ENCODE measurements at places on chromosomes 16 and 17.

- DNase-seq = no peak
Measured at GRCh38 chr16:76336112-76336511, 58.9 kb downstream of the CNTNAP4 start.

DNA sequence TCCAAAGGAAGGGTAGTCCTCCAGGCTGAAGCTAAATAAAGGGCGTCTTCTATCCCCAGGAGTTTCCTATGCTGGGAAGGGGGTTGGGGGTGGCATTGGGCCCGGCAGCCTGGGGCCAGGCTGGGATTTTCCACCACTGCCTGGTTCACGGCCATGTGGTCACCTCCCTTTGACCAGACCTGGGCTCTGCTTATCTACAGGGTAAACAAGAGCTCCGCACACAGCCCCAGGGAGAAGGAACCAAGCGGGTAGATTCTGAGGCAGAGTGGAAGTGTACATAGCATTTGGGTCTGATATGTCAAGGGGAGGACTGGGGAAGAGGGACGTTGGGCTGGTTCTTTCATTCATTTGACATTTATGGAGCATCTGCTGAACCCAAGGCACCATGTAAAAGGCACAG, 27.2 kb upstream of the TMEM220 start:
- no peak for DNase-seq

DNA sequence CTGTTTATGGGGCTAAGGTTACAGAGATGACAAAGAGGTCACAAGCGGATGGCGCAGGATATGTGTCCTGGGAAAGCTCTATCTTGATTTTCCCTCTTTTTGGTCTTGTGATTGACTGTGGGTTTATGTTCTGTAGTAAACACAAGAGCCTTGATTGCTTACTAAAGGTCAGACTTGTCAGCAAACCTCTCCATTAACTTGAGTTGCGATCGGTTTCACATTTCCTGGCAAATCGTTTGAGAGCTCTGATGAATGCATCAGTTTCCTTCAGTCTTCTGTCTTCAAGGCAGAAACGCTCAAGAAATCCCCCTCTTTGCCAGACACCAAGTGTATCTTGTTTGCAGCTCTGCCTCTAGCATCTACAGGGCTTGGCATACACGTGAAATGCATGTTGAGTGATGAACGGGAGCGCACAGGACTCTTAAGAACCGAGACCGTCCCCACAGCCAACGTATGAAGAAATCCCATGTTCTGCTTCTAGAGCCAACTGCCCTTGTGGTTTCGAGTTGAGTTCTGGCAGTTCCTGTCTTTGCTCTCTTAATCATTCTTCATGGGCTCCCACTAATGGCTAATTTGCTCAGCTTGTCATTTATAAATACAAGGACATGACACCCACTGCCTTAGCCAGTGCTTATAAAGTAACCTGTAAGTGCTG, 143.3 kb downstream of the PITPNC1 start:
- DNase-seq = no peak

DNA sequence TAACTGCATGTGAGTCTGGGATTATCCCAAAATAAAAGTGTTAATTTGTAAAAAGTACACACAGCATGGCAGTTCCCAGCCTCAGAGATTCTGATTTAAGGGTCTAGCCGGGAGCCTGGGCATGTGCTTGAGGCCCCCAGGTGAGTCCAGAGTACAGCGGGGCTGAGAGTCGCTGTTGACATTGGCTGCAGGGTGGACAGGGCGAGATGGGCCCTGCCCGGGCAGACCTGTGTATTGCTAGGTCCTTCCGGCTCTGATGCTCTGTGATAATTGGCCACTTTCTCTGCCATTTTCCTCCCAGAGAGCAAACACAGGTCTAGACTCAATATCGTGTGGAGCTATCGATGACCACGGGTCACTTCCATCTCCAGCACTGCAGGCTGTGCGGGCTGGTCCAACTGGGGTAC, 73.6 kb downstream of the ABCC6 start:
- DNase-seq = no peak

- DNase-seq = no peak
Measured at GRCh38 chr16:23357761-23358290, 55.7 kb downstream of the SCNN1B start.

DNA sequence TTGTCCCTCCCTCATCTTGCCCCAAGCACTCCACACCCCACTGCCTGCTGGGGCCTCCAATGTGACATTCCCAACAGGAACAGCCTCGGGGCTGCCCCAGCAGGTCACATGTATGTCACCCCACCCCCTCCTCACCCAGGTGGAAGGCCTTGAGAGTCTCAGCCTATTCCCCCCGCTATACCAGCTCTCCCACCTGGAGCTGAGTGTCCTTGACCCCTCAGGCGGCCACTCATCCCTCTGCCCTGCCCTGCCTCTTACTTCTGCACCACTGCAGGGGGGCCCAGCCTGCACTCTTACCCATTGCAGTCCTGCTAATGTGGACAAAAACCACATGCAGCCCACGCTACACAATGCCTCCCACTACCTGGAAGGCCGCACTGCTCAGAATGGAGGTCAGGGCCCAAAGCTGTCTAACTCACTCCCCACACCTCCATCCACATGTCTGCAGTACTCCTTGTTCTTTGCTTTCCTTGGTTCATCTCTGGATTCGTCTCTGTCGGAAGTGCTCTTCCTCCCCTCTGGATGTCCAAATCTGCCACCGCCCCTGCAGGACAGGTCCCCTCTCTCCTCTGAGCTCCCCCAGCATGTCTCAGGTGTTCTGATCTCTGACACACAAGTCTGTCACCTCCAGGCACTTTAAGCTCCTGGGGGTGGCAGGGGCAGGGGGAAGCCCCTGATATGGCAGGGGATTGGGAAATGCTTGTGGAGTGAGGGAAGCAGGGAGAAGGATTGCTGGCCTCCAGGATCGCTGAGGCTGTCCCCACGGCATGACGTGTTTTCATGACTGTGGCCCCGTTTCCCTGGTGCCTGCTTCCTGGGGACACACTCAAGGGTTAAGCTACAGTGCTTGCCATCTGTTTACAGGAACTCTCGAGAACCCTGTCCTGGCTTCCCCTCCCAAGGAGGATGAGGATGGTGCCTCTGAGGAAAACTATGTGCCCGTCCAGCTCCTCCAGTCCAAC, 20.8 kb downstream of the TRPV2 start:
- DNase-seq = no peak

DNA sequence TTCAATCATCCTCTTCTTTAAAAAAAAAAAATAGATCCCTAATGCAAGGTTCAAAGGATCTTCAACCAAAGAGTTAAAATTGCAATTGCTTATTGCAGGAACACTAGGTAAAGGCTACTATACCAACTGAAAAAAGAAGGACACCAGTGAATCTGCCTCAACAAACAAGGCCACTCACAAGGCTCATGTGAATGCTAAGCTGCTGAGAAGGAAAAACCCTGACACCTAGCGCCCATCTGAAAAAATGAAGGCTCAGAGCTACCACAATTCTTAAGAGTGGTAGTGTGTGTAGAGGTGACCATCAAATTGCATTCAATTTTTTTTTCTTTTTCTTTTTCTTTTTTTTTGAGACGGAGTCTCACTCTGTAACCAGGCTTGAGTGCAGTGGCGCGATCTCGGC, 201.6 kb upstream of the C17orf78 start:
- no peak for DNase-seq

GRCh38 chr16:8589900-8590688, at the start of gene TMEM114:
Gene TMEM114, minus strand, starts transcription at chr16:8590511. Its CDS starts 673 bp downstream, at chr16:8589838.
- no peak for DNase-seq

DNA sequence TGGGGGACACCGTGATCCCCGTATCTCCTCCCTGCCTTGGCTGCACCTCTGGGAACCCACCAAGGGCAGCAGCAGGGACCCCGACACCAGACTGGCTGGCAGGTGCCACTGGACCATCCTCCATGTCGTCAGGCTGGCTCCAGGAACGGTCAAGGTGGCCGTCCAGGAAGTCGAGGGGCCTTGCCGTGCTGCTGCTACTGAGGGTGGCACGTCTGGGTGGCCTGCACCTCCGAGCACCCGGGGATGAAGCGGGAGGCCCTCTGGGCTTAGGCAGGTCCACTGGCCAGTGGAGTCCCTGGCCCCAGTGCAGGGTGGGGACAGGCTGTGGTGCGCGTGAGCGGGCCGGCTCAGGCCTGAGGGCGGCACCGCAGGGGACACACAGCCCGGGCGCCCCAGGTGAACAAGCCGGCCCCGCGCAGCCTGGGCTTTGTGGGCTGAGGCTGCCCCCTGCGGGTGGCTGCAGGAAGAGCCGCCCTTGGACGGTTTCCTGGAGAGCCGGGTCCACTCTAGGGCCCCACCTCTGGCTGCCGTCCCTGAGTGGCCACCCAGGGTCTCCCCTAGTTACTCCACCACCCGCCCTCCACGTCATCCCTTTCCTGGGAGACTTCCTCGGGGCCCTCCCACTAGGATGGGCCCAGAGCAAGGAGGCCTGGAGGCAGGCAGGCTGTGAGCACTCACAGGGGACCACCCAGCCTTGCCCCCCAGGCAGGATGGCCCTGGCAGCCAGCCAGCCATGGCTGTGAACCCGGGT, 42.8 kb upstream of the ZC3H18 start:
- no peak for DNase-seq

GRCh38 chr17:1398028-1398427, 2.0 kb downstream of the YWHAE start:
- DNase-seq = no peak

DNA sequence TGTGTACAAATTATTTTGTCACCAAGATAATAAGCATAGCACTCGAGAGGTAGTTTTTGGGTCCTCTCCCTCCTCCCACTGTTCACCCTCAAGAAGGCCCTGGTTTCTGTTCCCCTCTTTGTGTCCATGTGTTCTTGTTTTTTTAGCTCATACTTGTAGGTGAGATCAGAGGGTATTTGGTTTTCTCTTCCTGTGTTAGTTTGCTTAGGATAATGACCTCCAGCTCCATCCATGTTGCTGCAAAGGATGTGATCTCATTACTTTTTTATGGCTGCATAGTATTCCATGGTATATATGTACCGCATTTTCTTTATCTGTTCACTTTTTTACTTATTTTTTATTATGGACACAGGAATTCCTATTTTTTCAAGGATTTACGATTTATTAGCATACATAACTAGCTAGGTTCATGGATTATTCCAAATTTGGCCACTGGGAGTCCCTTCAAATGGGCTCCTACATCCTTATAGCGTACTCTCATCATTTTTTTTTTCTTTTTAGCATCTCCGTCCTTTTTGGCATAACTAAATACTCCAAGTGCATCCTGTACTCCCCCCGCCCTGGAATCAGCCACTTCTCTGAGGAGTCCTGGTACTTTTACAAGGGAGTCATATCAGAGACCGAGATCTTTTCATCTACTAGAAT, 7.3 kb downstream of the TADA2A start:
- no peak for DNase-seq

GRCh38 chr16:2752850-2753732, 653 bp downstream of the SRRM2 start:
- DNase-seq = no peak

- peak; percentile 25 for DNase-seq
Measured at GRCh38 chr17:59963738-59964481, 630 bp downstream of the RNFT1 start.

DNA sequence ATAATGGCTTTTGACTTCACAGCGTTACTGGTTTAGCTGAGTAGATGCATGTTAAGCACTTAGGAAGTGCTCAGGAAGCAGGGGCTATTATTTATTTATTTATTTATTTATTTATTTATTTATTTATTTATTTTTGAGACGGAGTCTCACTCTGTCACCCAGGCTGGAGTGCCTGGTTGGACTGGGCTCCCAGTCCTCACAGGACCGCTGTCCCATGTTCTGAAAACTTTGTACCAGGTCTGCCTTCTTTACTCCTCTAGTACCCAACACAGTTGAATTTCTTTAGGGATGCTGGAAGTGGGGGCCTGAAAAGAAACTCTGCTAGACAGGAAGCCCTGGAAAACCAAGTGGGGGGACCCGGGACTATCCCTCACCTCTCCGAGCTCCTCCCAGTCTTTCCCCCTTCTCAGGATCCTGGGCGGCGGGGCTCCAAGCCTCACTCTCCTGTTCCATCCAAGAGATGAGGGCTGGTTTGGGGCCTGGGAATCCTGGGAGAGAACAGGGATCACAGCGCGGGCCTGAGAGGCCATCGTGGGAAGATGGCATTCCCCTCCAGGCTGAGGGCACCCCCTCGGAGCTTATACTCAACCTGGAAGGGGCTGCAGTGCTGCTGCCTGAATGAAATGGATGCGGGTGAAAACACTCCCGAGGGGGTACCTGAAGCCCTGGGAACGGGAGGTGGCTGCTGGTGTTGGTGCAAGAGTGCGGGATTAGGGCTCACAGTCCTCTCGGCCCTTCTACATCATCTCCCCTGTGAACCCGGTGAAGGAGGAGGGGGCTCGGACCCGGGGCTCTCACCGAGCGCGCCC, 674 bp downstream of the ZNF688 start:
- DNase-seq = no peak

DNA sequence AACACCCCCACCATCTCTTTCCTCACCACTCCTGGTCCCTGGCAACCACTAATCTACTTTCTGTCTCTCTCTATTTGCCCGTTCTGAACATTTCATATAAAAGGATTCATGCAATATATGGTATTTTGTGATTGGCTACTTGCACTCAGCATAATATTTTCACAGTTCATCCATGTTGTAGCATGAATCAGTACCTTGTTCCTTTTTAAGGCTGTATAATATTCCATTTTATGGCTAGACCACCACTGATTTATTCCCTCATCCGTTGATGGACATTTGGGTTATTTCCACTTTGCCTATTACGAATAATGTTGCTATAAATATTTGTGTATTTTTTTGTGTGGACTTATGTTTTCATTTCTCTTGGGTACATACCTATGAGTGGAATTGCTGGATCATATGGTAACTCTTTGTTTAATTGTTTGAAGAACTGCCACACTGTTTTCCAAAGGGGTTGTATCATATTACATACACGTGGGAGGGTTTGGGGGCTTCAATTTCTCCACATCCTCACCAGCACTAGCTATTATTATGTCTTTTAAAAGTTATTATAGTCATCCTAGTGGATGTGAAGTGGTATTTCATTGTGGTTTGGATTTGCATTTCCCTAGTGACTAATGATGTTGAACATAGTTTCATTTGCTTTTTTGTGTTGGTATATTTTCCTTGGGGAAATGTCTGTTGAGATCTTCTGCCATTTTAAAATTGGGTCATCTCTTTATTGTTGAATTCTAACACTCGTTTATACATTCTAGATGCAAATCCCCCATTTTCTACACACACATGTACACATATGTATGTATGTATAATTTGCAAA, 26.3 kb downstream of the SEC14L5 start:
- DNase-seq = no peak

- no peak for DNase-seq
Measured at GRCh38 chr17:66520999-66521398, 218.6 kb downstream of the PRKCA start.

DNA sequence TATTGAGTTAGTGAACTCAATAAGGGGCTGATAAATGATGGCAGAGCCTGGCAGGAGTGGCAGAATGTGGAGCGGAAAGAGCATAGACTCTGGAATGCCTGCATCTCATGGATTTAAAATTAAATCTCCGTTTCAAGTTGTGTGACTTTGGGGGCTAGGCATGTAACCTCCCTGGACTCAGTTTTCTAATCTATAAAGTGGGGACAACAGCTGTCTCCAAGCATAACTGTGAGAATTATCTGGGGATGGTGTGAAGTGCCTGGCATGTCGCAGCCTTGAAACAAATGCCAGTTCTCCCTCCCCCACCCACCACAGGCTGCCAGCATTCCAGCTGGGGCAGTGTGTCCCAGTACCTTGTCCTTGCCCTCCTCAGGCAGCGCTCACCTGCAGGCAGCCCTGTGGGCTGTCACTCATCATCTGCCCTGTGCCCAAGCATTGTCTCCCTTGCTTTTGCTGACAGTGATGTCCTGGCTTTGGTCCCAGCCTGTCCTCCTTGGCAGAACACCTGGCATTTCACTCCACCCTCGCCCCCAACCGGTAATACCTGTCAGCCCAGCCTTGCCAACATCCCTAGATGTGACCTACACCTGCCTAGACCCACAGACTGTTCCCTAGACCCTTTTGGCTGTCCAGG, 129.6 kb downstream of the MRM1 start:
- no peak for DNase-seq

- no peak for DNase-seq
Measured at GRCh38 chr16:25192096-25192495, 24.7 kb upstream of the AQP8 start.
